ENCODE measurements at places on chromosomes 2 and 18.

- DNase-seq, result no peak
Observed at GRCh38 chr2:20668451-20668850, 1.5 kb downstream of the GDF7 start.

GRCh38 chr2:207692206-207693065, 19.0 kb upstream of the CCNYL1 start:
- peak; percentile 77 for DNase-seq

GRCh38 chr2:80454628-80455027, 150.1 kb upstream of the LRRTM1 start:
- no peak for DNase-seq

- DNase-seq, result peak; percentile 41
Observed at GRCh38 chr2:113138428-113139322, 11.3 kb downstream of the IL1RN start.

DNA sequence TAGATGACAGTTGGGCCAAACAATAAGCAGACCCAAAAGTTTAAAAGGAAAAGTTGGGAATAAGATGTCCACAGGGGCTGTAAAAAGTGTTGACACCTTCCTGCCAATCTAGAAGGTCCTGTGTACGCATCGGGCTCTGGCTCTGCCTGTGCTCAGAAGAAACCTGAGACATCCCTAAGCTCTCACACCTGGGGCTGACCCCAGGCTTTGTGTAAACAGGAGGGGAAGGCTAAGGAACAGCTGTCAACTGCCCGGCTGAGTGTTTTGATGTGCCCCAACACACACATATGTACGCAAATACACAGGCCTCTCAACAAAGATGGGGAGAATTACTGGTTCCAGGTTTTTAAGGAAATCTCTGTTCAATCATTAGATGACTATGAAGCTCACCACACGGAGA, 59.5 kb downstream of the TMEM131 start:
- peak; percentile 34 for DNase-seq

GRCh38 chr2:11506611-11506969, 27.3 kb upstream of the GREB1 start:
- no peak for DNase-seq

- DNase-seq, result no peak
Observed at GRCh38 chr2:209830722-209831465, 59.3 kb downstream of the UNC80 start.

DNA sequence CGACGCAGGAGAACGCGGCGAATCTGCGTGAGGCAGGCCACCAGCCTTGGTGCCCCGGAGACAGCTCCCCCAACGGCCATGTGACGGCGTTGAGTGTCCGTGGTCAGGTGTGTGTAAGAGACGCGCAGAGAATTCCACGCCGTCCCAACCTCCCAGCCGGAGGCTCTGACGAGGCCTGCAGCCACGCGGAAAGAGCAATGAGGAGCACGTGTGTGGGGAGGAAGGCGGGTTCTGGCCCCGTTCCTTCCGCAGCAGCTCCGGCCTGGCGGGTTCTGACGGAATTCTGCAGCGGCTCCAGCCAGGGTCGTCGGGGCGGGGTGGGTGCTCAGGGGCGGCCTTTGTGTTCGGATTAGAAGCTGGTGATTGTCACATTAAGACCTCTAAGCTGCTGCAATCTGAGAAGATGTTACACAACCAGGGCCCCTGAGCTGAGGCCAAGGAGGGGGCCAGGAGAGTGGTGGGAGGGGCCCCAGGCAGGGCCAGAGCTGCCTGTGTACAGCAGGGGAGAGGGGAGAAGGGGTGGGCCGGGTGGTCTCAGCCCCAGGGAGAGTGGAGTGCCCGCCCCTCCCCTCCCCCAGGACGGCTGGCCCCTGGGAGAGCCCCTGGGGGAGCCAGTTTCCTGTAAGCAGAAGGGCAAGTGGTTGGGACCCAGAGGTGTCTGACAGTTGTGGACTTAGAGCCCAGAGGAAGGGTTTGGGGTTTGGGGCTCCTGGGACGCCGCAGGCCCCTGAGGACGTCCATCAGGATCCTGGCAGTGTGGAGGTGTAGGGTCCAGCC, 5.1 kb upstream of the GAL3ST2 start:
- peak; percentile 42 for DNase-seq

GRCh38 chr2:103183061-103183460, 421.2 kb downstream of the TMEM182 start:
- no peak for DNase-seq

DNA sequence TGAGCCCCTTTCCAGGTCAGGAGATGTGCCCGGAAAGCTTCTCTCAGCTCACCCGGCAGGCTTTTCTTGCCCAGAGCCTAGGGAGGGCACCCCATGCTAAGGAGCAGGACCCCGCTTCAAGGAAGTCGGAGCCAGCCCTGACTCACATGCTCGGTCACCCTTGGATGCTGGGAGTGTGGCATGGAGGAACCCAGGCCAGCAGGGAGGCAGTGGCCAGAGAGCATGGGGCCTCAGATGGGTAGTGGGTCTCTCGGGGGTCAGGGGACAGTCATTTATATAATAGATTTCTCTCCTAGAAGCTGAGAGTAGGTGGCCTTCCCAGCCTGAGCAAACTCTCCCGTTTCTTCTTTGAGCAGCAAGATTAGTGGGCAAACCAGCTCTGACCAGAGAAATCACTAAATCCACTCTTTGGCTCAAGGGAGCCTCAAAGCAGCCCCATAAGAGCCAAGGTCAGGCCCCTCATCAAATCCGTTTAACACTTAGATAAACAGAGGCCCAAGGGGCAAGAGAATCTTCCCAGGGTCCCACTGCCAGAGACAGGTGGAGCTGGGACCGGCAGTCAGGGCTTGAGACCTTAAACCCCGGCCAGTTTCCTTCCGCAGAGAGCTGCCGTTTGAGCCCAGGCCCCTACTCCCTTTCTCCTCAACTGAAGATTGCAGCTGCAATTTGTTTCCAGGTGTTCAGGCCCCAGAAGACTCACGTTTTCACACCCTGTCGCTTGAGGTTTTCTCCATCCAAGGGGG, 113.1 kb downstream of the CYP26B1 start:
- DNase-seq, result no peak

GRCh38 chr2:211800001-211800400, 738.6 kb downstream of the ERBB4 start:
- DNase-seq, result no peak

- peak; percentile 19 for DNase-seq
Observed at GRCh38 chr2:62856228-62857040, 150.9 kb downstream of the EHBP1 start.

- no peak for DNase-seq
Observed at GRCh38 chr2:240209493-240209892, 69.0 kb upstream of the OTOS start.

DNA sequence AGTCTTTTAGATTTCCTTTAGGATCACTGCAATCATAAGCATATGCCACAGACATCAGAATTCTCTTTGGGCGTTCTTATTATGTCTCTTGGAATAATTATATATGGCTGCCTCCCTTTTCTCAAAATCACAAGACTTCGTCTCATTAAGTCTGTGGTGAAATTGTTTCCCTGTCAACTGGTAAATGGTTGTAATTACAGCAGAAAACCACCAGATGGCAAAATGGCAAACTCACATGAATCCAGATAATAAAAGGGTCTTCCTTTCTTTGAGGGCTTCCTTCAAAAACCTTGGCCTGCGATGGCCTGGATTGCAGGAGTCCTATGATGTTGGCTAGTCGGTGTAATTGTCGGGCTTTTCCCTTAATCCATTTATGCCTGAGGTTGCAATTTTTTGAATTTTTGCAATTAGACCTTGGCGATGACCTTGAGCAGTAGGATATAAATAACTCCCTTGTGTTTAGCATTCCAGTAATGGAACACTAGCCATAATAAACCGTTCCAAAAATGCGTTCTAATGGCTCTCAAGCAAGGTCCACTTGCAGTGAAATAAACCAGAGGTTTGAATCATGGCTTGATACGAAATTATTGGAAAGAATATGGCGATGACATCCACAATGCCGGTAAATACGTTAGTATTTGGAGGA, 656.4 kb downstream of the MBD2 start:
- no peak for DNase-seq
